Testis (tissue), 5 donors: ENCODE measurements at places on chromosomes 3 and 15. TPM values are rescaled to one million over a fixed set of nuclear protein-coding genes. Genes with fewer than 3 reads are reported as not detected.

ANKUB1 gene
- 2.5 TPM for polyA plus RNA-seq

GRCh38 chr3:149703466-149703865, 45.6 kb upstream of the WWTR1 start:
- no peak for DNase-seq

- DNase-seq = no peak
Measured at GRCh38 chr3:61664105-61664482, 102.7 kb downstream of the PTPRG start.

DNA sequence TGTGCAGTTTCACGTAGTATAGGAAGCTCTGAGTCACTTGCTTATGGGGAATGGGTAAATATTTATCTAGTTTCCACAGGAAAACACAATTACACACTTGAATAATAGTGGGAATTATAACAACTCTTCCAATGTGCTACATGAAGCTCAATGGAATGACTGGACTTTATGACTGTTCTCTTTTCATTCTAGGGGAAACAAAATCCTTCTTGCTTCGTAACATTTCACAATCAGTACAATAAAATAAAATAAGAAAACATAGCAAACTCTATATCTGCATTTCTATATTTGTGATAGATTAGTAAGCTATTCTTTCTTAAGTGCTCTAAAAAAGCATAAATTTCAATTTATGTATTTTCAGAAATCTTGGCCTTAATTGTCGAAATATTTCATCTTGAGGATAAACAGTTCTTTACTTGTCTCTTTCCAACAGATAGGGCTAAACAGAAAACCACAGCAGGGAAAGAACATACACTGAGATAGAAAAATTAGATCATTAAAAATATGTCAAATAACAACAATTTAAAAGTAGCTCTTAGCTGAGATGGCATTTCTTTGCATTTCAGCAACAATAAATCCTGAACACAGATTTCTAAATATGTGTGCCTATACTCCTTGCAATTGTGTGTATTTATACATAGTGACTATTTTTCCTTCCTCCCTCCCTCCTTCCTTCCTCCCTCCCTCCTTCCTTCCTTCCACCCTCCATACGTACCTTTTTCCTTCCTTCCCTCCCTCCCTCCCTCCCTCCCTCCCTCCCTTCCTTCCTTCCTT, 395.5 kb upstream of the KCNMB2 start:
- no peak for DNase-seq

DNA sequence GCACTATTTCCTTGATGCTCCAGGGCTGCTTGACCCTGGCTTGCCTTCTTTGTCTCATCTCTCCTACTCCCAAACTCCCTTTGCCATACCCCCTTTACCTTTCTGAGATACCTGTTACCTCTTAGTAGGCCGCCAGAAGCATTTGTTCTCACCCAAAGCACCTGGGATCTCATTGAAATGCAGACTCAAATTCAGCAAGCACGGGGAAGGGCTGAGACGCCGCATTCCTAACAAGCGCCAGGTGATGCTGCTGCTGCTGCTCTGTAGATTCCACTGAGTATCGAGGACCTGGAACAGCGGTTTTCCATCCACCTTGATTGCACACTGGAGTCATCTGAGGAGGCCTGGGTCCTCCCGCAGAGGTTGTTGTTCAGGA, 91.8 kb downstream of the TMEM266 start:
- DNase-seq = no peak

- DNase-seq = no peak
Measured at GRCh38 chr15:76449455-76449854, 112.9 kb downstream of the ISL2 start.

DNA sequence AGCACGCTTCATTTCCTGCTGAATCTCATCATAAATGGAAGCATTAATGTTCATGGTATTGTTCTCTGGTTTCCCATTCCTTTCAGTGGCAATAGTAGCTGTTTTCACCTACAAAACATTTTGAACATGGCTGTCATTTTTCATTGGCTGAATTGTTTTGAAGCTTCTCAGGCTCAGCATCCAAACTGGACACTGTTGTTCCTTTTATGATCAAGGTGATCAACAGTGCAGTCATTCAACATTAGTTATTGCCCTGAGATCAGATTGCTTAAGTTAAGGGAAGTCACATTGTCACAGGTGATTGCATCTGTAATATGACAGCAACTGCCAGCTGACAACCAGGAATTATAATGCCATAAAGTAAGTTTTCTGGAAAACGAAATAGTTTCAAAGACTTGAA, 46.9 kb downstream of the SATB1 start:
- no peak for DNase-seq

GRCh38 chr3:169563775-169564059, 99.8 kb downstream of the MECOM start:
- DNase-seq = no peak

DNA sequence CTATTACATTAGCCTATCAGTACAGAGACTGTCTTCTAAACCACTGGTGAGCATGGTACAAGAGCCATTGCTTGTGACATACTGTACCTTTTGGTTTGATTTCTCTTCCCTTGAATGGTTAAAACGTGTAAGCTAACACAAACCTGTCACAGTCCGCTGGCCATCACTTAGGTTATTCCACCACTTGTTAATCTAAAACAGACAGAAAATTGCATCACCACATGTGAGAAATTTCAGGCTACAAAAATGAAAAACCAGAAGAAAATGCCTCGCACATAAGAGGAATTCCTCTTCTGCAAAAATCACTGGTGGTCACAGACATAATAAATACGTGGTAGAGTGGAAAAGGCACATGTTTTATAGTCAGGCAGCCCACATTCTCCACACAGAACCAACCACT, 22.1 kb downstream of the PARL start:
- DNase-seq = no peak

DNA sequence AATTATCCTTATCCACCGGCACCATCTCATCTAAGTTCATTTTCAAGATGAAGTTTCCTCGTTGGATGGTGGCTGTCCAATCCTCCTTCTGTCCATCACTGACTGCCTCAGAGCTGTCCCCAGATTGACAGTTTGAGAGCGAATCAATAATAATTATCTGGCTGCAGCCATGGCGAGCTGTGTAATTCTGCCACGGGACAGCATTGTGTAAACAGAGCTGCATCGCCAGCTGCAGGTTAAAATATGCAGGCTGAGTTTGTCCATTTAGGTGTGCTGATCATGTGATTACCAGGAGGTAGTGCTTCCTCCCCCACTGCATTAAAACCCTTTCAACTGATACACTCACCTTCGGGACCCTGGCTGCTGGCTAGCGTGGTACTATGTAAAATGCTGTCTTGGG, 461.9 kb upstream of the ONECUT1 start:
- DNase-seq = no peak

DNA sequence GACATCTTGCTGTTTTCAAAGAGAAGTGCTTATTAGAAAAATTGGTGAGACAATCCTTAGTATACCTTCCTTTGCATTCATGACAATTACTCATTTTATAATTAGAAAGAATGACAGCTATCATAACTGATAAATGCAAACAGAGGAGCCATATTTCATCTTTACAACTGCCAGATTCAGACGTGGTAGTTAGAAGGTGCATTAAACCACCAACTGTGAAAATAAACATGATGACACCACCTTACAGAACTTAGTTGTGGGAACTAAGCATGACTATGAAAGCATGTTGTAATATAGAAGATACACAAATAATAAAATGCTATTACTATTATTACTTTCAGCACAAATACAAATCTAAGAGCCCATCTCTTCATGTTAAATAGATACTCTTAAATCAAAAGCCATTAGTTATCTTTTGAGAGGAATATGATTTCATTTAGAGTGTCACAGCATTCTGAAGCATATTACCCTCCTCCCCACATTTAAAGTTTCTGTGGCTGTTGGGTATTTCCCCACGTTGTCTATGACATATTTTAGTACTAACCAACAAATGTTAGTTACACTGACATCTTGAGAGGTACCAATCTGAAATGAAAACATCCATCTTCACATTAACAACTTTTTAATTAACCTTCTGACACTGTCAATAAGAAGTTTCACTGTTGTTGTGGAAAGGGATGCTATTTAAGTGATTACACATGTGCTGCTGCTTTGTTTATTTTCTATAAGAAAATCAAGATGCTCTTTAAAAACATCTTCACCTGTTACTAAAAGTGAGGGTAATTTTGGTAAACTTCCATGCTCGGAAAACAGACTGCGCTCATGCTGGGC, 163.8 kb downstream of the LSAMP start:
- DNase-seq = no peak

ABHD6 gene
- 11.7 TPM for polyA plus RNA-seq
